ENCODE measurements at places on chromosomes 16 and 17. TPM values are rescaled to one million over a fixed set of nuclear protein-coding genes. Genes with fewer than 3 reads are reported as not detected.

Gene TBC1D16
- total RNA-seq, result 21.0 TPM

Gene TBC1D3K
- total RNA-seq, result not detected

Gene SLC13A2
- total RNA-seq, result 1.8 TPM

Gene PRSS27
- total RNA-seq, result 2.1 TPM

Gene TNRC6C
- 4.9 TPM for total RNA-seq

Data from body of pancreas (tissue), 4 donors.